Activated CD8-positive, alpha-beta T cell treated with anti-CD3 and anti-CD28 coated beads, Interleukin-2, amount 10 ng/mL, durations not matched to agents 7 days and 5 days (primary cell): ENCODE measurements at places on chromosomes 2 and 18.
A peak's percentile ranks its signal among the peaks of the same experiment; 100 is the strongest.

DNA sequence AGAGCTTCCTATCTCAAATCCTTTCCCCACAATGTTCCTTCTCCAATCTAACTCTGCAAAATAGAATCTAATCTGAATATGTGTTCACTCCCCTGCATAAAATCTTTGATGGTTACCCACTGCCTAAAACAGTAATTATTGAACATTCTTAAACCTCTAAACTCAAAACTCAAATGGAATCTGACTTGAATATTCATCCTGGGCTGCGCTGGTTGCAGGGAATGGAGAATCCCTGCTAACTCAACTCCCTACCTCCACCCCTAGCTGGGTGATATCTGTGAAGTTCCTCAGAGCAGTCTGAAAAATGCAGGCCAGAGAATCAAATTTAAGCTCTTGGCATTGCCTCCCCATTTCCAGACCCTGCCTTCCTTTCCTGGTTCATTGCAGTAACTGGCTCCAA is 44.8 kb downstream of the ZNF521 start:
- DNase-seq: no peak
- no peaks in the 10 kb centered on the region for H3K4me1 ChIP-seq
- H3K27ac ChIP-seq: no peak overlapping the region
- H3K4me3 ChIP-seq: no peak overlapping the region

GRCh38 chr2:176793792-176794191 is 418.8 kb upstream of the HNRNPA3 start:
- no peaks in the 10 kb centered on the region for H3K36me3 ChIP-seq
- no peak for DNase-seq
- no peak overlapping the region for H3K4me3 ChIP-seq
- H3K27me3 ChIP-seq: peaks cover 12% of the 10 kb centered on the region

DNA sequence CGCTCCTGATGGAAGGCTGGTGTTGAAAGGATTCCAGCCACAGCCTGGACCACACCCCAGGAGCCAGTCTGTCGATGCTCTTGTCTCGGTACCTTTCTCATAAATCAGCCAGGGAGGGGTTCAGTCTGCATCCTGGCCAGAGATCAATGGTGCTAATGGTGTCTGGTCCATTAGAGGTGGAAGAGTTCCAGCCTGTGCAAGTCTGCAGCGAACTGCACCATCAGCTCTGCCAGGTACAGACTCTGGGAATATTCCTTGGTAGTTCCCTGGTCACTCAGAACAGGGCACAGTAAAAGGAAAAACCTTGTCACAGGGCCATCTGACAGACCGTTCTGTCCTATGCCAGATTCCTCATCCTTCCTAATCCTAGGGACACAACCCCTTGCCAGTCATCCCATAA is 164.3 kb downstream of the MTCL1 start:
- H3K27me3 ChIP-seq: peaks cover 4% of the 10 kb centered on the region
- H3K4me3 ChIP-seq: no peak overlapping the region
- no peak overlapping the region for H3K27ac ChIP-seq
- no peaks in the 10 kb centered on the region for H3K36me3 ChIP-seq

- H3K27ac ChIP-seq: peak overlapping the region; percentile 76
- DNase-seq: peak; percentile 39
- H3K4me3 ChIP-seq: peak overlapping the region; percentile 97
- H3K27me3 ChIP-seq: no peaks in the 10 kb centered on the region
- peaks cover 37% of the 10 kb centered on the region for H3K36me3 ChIP-seq
Measured at GRCh38 chr18:23504720-23505119, 1.4 kb downstream of the RMC1 start.

GRCh38 chr2:221100467-221101089 is 471.5 kb downstream of the EPHA4 start:
- no peak for DNase-seq
- no peak overlapping the region for H3K27ac ChIP-seq
- H3K36me3 ChIP-seq: no peaks in the 10 kb centered on the region
- no peak overlapping the region for H3K4me3 ChIP-seq

DNA sequence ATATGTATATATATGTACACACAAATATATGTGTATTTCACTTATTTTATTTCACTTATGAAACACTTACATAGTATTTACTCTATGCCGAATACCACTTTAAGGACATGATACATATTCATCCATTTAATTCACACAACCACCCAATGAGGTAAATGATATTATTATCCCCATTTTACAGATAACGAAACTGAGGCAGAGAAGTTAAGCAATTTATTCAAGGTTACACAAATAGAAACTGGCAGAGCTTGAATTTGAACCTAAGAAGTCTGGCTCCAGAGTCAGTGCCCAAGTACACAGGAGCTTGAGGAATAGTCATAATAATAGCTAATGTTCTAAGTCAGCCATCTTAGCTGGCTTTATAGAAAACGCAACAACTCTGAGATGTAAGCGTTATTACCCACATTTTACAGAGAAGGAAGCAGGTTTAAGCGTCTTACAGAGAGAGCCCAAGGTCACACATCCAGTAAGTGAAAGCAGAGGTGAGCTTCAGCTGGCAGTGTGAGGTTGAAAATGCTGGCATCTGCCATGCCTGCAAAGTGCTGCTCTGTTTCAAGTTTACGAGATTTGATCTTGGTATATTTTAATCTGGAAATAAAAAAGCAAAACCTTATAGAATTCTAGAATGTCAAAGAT is 326.9 kb downstream of the LPIN1 start:
- H3K4me1 ChIP-seq: no peaks in the 10 kb centered on the region
- H3K4me3 ChIP-seq: no peak overlapping the region
- peaks cover 16% of the 10 kb centered on the region for H3K27me3 ChIP-seq
- no peak overlapping the region for H3K27ac ChIP-seq

DNA sequence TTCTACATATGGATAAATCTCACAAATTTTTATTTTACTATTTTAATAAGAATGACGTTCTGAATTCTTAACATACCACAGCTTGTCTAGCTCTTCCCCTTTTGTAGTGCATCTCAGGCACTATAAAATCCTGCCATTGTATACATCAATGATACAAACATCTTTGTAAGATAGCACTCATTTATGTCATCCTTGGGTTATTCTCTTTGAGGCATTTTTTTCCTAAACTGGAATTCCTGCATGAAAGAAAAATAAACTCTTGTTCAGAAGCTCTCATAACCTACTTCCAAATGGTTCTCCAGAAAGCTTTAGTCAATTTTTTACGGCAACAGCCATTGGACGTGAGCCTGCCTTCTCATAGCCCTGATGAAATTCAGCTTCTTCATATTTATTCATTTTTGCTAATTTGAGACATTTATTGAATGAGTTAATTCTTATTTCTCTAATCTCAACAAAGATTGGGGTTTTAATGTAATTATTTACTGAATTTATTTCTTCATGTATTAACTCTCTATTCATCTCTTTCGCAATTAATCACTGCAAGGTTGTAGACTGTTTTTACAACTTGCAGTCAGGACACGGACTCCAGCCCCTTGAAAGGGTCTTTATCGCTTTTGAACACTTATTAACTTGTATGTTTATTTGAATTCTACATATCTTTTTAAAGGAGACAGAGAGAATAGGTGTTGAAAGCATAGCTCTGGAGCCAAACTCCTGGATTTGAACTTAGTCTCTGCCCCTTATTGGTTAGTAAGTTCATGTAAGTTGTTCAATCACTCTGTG is 57.6 kb upstream of the PARD3B start:
- H3K36me3 ChIP-seq: no peaks in the 10 kb centered on the region
- H3K27me3 ChIP-seq: peaks cover 10% of the 10 kb centered on the region
- no peak for DNase-seq
- H3K27ac ChIP-seq: no peak overlapping the region
- no peaks in the 10 kb centered on the region for H3K4me1 ChIP-seq
- no peak overlapping the region for H3K4me3 ChIP-seq

GRCh38 chr2:97936199-97936598 is 59.5 kb downstream of the TMEM131 start:
- H3K4me1 ChIP-seq: peaks cover 19% of the 10 kb centered on the region
- no peak overlapping the region for H3K4me3 ChIP-seq
- H3K27me3 ChIP-seq: no peaks in the 10 kb centered on the region
- peaks cover 13% of the 10 kb centered on the region for H3K36me3 ChIP-seq
- DNase-seq: no peak
- no peak overlapping the region for H3K27ac ChIP-seq

GRCh38 chr2:35168351-35168750 is 1187.2 kb upstream of the CRIM1 start:
- DNase-seq: no peak
- H3K4me3 ChIP-seq: no peak overlapping the region
- no peak overlapping the region for H3K27ac ChIP-seq
- no peaks in the 10 kb centered on the region for H3K36me3 ChIP-seq
- no peaks in the 10 kb centered on the region for H3K27me3 ChIP-seq

DNA sequence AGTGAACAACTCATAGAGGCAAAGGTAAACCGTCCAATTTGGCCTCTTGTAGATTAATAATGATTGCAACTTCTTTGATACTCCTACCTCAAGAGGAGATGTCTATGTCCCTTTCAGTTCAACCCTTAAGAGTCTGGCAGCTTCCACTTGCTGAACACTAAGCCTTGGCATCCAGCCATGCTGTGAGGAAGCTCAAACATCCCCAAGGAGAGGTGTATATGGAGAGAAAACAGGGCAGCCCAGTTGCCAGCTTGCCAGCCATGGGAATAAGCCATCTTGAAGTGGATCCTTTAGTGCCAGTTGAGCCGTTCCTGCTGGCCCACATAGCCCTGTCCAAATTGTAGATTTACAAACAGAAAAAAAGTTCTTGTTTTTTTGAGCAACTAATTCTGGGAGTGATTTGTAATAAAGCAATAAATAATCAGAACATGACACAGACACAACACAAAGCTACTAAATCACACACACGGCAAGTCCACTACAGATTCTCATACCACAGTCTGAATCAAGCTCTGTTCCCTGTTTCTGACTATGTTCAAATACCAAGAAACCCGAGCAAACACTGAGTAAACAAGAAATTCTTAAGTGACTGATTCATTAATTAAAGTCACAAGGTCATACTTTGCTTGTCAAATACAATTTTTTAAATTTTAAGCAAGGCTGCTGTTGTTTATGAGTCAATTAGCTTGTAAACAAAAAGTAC is 96.1 kb downstream of the PID1 start:
- H3K27me3 ChIP-seq: no peaks in the 10 kb centered on the region
- DNase-seq: no peak
- no peaks in the 10 kb centered on the region for H3K4me1 ChIP-seq
- no peak overlapping the region for H3K4me3 ChIP-seq
- H3K36me3 ChIP-seq: no peaks in the 10 kb centered on the region

GRCh38 chr2:47771211-47771610 is 11.7 kb upstream of the MSH6 start:
- H3K4me1 ChIP-seq: peaks cover 8% of the 10 kb centered on the region
- no peaks in the 10 kb centered on the region for H3K36me3 ChIP-seq
- H3K4me3 ChIP-seq: no peak overlapping the region
- peaks cover 6% of the 10 kb centered on the region for H3K27me3 ChIP-seq
- no peak overlapping the region for H3K27ac ChIP-seq
- DNase-seq: no peak

DNA sequence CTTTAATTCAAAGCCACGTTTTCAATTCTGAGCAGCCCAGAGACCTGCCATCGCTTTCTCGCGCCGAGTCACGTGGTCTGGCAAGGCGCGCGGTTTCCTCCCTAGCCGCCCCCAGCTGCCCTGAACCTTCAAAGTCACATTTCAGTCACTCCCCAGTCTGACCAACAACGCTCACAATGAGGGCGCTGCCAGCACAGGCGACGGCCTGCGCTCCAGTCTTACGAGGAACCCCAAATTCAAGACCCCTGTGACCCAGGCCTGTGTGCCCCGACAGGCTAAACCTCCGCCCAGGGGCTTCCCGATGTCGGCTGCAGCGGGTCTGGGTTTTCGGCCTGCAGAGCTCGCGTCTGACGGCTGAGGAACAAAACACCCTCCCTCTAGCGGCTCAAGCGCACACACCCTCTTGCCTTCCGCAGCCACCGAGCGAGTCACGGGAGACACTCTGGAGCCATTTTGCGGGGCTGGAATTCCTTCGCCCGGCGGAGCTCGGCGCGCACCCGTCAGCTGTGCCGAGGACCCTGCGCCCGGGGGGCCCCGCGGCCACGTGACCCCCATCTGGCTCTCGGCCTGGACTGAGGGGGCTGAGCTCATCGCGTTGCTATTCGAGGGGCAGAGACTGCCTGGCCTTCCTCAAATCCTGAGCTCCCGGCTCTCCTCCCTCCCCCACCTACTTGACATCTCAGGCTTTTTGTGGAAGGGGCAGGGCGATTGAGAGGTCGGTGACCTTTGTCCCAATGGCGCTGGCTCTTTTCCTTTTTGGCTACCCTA is 69.9 kb upstream of the ITGB6 start:
- H3K4me3 ChIP-seq: peak overlapping the region; percentile 71
- peaks cover 44% of the 10 kb centered on the region for H3K36me3 ChIP-seq
- peak; percentile 74 for DNase-seq
- H3K27ac ChIP-seq: peak overlapping the region; percentile 73
- H3K4me1 ChIP-seq: peaks cover 34% of the 10 kb centered on the region

GRCh38 chr2:101802329-101802728 is 104.8 kb downstream of the MAP4K4 start:
- H3K27me3 ChIP-seq: no peaks in the 10 kb centered on the region
- no peak overlapping the region for H3K27ac ChIP-seq
- DNase-seq: no peak
- peaks cover 25% of the 10 kb centered on the region for H3K4me1 ChIP-seq
- no peak overlapping the region for H3K4me3 ChIP-seq

DNA sequence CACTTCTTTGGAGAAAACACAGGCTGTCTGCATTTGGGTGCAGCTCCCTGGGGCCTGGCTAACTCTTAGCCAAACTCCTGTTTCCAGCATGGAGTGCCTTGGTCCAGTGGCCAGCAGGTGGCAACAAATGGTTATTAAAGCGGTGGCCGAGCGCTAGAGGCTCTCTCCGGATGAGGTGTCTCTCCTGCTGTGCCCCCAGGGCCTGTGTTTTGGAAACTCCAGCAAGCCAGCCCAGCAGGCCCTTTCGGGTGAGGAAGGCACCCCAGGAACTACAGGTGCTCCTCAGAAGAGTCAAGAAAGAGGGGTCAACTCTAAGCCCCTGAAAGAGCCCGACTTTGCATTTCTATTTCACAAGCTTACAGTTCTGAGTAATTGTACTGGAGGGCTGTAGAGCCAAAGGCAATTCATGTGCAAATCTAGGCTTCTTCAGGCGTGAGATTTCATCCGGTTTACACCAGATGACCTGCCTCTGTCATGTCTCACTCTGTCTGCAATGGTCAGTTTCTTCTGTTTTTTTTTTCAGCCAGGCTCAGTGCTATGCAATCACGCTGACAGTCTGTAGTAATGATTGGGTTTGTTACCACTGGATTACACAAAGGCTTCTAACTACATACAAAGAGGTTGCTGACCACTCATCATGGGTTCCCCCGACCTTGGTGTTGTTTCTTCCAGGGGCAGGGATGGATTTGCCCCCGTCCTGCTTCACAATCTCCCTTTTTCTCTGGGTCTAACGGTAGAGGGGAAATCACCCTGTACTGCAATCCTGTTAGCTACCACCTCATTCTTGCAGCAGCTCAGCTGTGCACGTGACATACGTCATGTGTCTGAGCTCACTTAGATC is 7.6 kb upstream of the CHRNA1 start:
- H3K27me3 ChIP-seq: peaks cover 4% of the 10 kb centered on the region
- H3K4me3 ChIP-seq: no peak overlapping the region
- DNase-seq: peak; percentile 65
- H3K36me3 ChIP-seq: no peaks in the 10 kb centered on the region
- peaks cover 18% of the 10 kb centered on the region for H3K4me1 ChIP-seq
